Heart right ventricle (tissue), 16 donors: ENCODE measurements at places on chromosomes 2 and 18. TPM values are rescaled to one million over a fixed set of nuclear protein-coding genes. Genes with fewer than 3 reads are reported as not detected.

Gene CHRND
- not detected for total RNA-seq

Gene UNC80
- total RNA-seq, result 0.34 TPM

Gene ZAP70
- total RNA-seq, result 8.7 TPM

Gene SLC23A3
- 0.38 TPM for total RNA-seq

Gene C1QL2
- total RNA-seq, result not detected

Gene MYO5B
- total RNA-seq, result 1.7 TPM

GRCh38 chr2:143833015-143833660 is 686.8 kb downstream of the ZEB2 start:
- no peak for DNase-seq

DNA sequence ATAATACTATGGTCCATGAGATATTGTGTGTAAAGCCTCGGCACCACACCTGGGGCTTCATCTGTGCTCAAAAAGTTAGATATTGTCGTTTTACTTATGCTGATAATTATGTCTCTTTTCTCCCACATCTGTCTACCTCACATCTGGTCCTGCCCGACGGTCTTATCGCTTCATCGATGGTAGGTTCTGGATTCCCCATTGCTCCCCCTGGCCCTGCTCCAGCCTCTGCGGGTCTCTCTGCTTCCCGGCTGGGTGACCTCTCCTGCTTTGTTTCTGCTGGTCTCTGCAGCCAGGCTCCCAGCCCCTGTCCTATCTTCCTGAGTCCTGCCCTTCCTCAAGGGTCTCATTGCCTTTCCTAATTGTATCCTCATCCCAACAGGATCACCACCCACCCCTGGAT is 294.2 kb downstream of the NDUFA10 start:
- no peak for DNase-seq

DNA sequence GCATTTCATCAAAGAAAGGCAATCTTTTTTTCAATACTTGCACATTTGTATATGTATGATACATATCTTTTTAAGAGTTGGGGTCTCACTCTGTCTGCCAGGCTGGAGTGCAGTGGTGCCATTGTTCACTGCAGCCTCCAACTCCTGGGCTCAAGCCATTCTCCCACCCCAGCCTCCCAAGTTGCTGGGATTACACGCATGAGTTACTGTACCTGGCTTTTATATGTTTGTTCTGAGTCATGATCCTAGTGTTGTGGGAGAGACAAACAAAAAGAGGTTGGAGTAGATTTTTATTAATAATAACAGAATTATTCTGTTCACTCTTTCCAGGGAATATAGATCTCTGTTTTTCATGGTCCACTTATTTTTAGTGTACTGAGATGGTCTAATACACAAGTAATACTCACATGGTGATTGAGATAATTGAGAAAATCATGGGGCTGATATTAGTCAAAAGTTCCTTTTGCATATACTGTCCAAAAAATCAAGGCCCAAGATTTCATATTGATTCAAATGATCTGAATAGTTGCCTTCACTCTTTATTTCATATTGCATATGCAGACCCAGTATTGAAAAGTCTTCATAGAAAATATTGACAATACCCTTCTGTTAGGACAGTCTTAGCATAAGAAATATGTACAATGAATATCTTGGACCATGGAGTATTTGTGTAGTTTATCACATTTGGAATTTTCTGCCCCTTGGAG is 138.3 kb downstream of the FMNL2 start:
- no peak for DNase-seq

DNA sequence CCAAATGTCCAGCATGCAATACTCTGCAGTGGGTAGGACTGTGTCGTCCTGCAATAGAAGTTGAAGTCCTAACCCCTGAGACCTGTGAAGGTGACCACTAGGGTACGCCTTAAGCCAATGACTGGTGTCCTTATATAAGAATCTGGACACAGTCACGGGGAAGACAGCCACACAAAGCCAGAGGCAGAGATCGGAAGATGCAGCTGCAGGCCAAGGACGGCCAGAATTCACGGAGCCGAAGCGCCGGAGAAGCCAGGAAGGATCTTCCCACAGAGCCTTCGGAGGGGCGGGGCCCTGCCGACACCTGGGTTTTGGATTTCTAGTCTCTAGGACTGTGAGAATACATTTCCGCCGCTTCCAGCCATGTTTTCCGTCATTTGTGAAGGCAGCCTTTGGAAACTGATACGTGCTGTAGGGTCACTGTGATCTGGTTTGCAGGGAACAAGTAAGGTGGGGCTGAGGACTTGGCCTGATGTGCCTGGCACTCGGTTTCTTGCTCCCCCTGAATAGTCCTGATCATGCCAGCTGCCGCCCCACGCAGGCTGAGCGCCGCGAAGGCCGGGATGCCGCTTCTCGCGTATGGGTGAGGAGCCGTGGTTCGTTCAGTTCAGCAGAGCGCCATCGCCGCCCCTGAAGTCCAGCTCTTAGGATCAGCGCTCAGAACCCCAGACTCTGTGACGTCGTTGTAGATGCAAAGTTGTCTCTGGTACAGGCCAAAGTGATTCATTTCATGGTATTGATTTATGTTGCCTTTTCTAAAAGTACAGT is 38.7 kb downstream of the PTGR3 start:
- DNase-seq, result peak; percentile 55

DNA sequence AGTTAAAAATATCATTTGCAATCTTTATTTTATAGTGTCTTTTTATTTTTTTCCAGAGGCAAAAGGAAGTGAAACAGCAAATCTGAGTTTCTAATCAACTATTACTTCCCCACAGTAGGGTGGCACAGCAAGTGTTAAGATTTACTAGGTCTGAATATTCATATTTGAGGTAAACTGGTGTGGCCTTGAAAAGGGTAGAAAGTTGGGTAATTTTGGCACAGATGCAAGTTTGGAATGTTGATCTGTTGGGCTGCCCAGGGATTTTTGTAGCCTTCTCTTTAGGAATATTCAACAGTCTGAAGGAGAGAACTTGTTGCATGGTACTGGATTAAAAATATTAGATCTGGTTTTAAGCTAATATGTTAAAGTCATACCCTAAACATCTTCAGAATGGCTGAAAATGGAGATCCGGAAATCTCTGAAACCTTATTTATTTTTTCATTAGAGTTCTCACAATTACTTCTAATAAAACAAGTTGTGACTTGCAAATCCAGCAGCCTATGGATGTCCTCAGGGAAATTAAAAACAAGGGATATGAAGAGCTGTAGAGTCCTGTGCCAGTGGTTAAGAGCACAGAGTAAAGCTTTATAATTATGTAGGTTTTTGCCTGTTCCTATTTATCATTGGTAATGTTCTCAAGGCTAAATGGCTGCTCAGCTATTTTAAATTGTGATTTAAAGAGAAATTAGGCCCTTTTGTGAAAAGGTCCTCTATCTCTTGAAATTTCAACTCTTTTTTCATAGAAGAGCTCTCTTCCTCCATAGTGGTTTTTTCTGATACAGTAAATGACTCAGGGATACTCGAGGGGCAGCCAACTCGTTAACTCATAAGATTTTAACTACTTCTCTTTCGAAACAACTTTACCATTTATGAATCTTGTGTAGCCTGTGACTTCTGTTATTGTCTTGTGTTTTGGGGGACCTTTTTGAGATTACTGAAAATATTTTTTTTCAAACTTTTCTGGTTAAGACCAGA is 11.0 kb downstream of the TANK start:
- no peak for DNase-seq

GRCh38 chr18:76972846-76973519 is 150.6 kb downstream of the ZNF236 start:
- no peak for DNase-seq

DNA sequence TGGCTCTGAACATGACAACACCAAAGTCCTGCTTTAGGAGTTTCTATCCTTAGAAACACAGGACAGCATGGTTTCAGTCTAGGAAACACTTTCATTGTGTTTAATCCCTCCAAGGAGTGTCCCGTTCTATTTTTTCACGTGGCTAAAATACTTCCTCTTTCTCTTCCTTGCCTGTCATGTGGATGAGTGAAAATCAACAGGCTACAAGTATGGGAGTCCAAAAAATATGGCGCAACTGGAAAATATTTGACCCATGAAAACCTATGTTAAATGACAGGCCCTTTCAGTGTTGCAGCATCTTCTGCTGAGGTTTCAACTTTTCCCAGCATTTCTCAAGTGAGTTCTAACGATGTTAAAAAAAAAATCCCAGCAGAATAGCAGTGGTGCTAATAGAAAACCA is 146.3 kb downstream of the LAMA3 start:
- DNase-seq, result no peak

DNA sequence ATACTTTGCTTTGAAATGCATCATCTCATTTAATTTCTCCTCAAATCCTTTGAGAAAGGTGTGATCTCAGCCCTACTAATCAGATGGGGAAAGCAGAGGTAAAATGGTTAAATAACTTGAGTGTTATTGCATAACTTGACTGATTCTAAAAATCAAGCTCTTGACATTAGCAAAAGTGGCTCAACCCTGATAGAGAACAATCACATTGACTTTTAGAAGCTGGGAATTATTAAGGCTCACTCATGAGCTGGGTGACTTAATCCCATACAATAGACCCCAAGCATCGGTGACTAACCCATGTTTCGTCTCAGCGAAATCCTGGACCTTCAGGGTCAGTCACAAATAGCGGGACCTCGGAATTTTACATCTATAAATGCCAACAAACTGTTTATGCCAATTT is 378.9 kb downstream of the NBAS start:
- no peak for DNase-seq

GRCh38 chr2:205462681-205463345 is 219.5 kb upstream of the NRP2 start:
- no peak for DNase-seq

GRCh38 chr2:85540133-85540648 is 1.2 kb downstream of the MAT2A start:
- DNase-seq, result no peak

- no peak for DNase-seq
Measured at GRCh38 chr2:239854596-239854995, 170.5 kb downstream of the NDUFA10 start.
